ENCODE measurements at places on chromosomes 6 and 20.

DNA sequence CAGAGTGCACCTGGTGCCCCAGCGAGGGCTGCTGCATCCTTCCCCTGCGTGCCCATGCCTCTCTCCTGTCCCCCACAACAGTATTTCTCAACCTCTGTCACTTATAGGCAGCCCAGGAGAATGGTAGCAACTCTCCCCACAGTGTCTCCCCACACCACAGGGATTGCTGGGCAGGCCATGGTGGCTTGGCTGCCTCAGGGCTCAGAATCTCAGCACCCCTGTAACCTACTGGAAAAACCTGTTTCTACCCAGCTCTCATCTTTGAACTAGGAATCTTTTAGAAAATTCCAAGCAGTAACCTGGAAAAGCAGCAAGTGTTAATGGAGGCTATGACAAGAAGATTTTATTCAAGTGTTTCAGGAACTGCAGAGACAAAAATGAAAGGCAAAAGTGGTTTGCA, 38.0 kb downstream of the CD164 start:
- no peak for DNase-seq

- peak; percentile 14 for DNase-seq
These were observed 64.9 kb upstream of the CITED2 start for GRCh38 chr6:139439349-139439748.

GRCh38 chr6:81734081-81734480, 18.4 kb downstream of the TENT5A start:
- no peak for DNase-seq

GRCh38 chr6:158226655-158227512, 58.7 kb downstream of the GTF2H5 start:
- no peak for DNase-seq

- DNase-seq, result no peak
These were observed 55.5 kb upstream of the CHRNA4 start for GRCh38 chr20:63416631-63417030.

GRCh38 chr6:16136091-16136490, 7.2 kb downstream of the MYLIP start:
- DNase-seq, result no peak

DNA sequence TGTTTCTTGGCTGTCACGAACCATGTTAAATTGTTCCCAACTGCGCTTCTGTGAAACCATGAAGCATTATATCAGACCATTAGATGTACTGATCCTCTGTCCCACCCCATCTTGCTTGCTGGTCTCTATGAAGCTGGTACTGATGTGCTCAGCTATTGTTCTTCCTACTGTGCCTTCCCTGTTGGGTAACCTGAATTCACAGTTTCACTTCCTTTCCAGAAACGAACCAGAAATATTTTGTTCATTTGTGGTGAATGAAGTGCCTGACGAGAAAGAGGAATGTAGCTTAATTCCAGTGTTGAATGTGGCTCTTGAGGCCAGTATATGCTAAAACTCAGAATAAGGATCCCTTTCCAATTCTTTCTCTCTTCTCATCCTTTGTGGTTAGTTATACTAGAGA, 58.1 kb upstream of the SNAP91 start:
- no peak for DNase-seq

- no peak for DNase-seq
These were observed 62.4 kb downstream of the JAG1 start for GRCh38 chr20:10611357-10611756.

All from fibroblast of the conjunctiva (primary cell).